ENCODE measurements at places on chromosomes 11 and 22. TPM values are rescaled to one million over a fixed set of nuclear protein-coding genes. Genes with fewer than 3 reads are reported as not detected.

Gene RAG2
- not detected for total RNA-seq

Gene CNGA4
- 0.09 TPM for total RNA-seq

Gene TRIM6
- total RNA-seq = 4.6 TPM

Gene NTM
- 15.4 TPM for total RNA-seq

Gene DNAJB7
- total RNA-seq = not detected

Gene GDPD4
- not detected for total RNA-seq

Gene CDC42EP1
- total RNA-seq = 7.0 TPM

Gene OR6A2
- total RNA-seq = 0.14 TPM

Gene TMEM258
- 185 TPM for total RNA-seq

Gene OOSP4A
- not detected for total RNA-seq

Gene SHANK3
- 0.57 TPM for total RNA-seq

Gene CASP1
- total RNA-seq = 29.3 TPM

Measured in smooth muscle cell of bladder (primary cell).